ENCODE measurements at places on chromosomes 16 and 17.

- no peak for DNase-seq
Measured at GRCh38 chr16:50567651-50568050, 19.5 kb downstream of the NKD1 start.

DNA sequence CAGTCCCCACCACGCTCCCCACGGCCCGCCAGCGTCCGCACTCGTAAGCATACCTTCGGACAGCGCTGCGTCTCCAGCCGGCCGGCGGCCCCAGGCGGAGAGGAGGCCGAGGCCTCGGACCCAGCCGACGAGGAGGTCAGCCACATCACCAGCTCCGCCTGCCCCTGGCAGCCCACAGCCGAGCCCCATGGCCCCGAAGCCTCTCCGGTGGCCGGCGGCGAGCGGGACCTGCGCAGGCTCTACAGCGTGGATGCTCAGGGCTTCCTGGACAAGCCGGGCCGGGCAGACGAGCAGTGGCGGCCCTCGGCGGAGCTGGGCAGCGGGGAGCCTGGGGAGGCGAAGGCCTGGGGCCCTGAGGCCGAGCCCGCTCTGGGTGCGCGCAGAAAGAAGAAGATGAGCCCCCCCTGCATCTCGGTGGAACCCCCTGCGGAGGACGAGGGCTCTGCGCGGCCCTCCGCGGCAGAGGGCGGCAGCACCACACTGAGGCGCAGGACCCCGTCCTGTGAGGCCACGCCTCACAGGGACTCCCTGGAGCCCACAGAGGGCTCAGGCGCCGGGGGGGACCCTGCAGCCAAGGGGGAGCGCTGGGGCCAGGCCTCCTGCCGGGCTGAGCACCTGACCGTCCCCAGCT is 4.9 kb downstream of the TPSG1 start:
- DNase-seq = no peak

DNA sequence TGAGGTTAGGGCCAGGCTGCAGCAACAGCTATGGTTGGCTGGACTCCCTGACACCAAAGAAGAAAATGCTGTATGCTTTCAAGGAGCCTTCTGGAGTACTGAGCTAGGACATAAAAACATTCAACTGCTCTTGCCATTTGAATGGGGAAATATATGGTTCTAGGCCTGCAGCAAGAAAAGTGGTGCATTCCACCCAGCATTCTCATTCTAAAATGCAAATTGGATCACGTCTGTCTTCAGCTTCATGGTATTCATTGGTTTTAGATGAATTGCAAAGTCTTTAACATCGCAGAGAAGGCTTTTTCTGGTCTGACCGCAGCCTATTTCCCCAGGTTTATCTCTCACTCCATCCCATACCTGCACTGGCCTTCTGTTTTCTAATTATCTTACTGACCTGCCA is 27.1 kb upstream of the SOX9 start:
- DNase-seq = no peak

- no peak for DNase-seq
Measured at GRCh38 chr16:30829130-30830071, 42.4 kb upstream of the ZNF629 start.

GRCh38 chr16:71649704-71650103 is 23.7 kb downstream of the MARVELD3 start:
- no peak for DNase-seq
